ENCODE measurements at places on chromosomes 2 and 18.
A peak's percentile ranks its signal among the peaks of the same experiment; 100 is the strongest.

DNA sequence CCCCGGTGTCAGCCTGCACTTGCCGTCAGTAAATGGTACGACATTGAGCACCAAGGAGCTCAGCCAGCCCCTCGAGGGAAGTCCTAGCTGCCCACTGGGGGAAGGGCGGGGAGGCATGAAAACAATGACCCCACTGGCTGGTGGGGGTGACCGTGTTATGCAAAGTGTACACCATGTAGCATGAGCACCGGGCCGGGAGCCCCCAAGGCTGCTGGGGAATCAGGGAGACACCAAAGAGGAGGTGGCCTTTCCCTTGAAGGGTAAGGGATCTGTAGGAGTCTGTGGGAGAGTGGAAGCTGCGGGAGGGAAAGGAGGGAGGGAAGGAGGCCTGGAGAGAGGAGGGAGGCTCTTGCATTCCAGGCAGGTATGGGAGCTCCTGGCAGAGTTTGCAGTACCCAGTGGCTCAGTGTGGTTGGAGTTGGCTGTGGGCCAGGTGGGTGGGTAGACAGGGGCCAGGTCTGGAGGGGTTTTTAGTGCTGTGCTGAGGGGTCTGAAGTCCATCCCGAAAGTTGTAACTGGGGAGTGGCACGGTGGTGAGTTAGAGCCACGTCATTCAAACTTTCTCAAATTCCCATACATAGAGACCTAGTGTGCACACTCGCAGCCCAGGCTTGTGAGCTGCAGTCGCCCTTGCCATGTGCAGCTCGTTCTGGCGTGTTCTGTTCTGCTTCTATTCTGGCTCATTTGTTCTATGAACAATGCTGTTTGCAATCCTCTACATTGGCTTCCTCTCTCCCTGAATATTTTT, 22.4 kb downstream of the RRM2 start:
- no peak for DNase-seq

DNA sequence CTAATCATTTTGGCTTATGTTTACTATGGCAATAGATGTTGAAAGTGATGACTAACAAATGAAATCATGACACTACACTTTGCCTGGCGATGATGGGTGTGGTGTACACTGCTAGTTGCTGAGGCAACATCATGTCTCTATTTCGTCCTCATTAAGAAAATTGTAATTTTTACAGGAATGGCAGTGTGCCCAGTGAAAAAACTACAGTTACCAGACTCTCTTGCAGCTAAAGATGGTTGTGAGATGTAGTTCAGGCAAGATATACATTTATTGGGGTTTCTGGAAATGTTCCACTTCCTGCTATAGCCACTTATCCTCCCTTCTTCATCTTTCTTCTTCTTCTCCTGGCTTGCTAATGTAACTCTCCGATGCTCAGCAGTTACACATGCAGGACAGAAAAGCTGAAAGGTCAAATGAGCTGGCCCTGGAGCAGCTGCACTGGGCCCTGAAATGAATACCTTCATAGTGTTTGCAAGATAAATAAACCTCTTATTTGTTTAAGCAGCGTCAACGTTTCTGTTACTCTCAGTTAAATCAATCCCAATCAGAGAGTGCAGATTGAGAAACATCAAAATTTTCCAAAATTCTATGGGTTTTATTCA, 46.0 kb downstream of the SOCS6 start:
- DNase-seq, result no peak

DNA sequence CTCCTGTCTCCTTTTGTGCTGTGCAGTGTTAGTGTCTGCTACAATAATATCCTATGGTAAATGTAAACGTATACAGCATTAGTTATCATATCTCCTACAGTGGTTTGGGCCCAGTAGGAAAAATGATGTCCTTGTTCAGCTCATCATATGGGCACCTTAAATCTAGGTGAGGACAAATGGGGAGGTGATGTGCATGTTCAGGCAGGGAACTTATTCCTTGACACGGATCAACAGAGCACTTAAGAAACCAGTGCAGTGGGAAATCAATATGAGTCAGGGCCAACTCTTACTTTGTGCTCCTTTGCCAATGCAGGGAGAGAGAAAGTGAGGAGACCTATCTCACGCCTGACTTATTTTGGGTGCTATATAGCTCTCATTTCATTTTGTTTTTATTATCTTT, 76.4 kb downstream of the KLHL14 start:
- no peak for DNase-seq

- no peak for DNase-seq
These were observed 277.7 kb upstream of the HNRNPA3 start for GRCh38 chr2:176934869-176935415.

- no peak for DNase-seq
These were observed 1563.1 kb downstream of the LRP1B start for GRCh38 chr2:140567734-140568133.

GRCh38 chr2:105919826-105920225, 175.1 kb downstream of the NCK2 start:
- DNase-seq, result peak; percentile 38

- no peak for DNase-seq
These were observed 14.0 kb downstream of the ANXA4 start for GRCh38 chr2:69755862-69756467.

GRCh38 chr2:42653039-42653438, 84.6 kb downstream of the MTA3 start:
- no peak for DNase-seq

DNA sequence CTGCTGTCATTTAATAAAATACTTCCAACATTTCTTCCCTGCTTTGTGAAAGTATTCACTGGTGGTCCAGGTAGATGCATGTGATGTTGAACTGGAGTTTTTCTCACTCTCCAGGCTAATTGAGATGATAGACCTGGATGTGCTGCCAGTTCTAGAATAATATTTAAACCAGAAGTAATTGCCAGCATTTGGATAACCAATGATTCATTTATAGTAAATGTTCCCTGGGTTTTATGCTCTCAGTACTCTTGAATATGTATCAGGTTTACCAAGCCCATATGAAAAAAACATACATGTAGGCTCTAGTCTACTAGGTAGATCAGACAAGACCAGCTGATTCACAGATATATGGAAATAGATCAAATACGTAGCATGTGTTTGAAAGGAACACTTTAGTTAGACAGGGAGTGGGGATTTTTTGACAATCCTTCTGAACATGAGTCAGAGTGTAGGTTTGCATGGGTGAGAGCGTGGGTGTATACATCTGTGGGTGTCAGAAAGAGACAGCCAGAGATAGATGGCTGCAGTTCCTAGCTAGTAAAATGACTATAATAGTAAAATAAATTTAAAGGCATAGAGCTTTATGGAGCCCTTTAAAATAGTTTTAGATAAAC, 115.1 kb downstream of the NAB1 start:
- DNase-seq, result no peak

Measured in stimulated activated naive CD4-positive, alpha-beta T cell (primary cell).